WTC11 (cell line): ENCODE measurements at places on chromosomes 5 and 9.

DNA sequence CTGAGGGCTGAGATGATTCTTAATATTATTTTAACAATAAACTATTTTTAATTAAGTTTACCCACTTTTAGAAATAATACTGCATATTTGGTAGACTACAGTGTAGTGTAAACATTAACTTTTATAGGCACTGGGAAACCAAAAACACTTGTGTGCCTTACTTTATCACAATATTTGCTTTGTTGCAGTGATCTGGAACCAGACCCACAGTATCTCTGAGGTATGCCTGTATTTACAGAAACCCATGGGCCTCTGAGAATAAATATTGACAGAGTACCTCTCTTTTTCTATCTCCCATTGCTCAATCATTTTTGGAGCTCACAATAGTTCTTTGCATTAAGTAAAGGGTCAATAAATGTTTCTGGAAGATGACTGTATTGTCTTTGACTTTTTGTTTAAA is 73.3 kb downstream of the SLCO4C1 start:
- DNase-seq = no peak

DNA sequence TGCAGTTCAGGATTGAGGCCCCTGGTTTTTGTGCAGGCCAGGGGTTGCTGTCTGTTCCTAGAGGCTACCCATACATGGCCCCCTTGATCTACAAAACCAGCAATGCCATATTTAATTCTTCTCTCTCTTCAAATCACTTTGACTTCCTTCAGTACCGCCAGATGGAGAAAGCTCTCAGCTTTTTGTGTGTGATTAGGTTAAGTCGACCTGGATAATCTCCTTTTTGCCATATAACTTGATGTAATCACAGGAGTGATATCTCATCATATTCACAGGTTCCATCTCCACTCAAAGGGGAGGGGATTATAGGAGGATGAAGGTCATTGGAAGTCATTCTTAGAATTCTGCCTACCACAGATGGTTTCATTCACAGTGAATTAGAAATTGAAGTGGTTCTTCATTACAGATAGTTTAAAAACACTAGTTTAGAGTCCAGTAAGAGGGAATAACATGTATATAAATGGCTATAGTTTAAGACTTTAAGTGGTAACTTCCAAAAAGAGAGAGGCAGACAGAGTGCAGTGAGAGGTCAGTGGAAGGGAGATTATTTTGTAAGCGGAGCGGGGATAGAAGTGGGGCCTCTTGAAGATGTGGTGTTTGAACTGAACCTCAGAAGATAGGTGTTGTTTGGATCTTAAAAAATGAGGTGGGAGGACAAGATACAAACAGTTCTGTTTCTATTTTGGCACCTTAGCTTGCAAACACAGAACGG is 85.9 kb downstream of the GALNT10 start:
- DNase-seq = no peak

GRCh38 chr9:137972355-137972987 is 94.9 kb downstream of the CACNA1B start:
- no peak for DNase-seq

GRCh38 chr5:172336676-172337285 is 53.2 kb upstream of the UBTD2 start:
- no peak for DNase-seq

DNA sequence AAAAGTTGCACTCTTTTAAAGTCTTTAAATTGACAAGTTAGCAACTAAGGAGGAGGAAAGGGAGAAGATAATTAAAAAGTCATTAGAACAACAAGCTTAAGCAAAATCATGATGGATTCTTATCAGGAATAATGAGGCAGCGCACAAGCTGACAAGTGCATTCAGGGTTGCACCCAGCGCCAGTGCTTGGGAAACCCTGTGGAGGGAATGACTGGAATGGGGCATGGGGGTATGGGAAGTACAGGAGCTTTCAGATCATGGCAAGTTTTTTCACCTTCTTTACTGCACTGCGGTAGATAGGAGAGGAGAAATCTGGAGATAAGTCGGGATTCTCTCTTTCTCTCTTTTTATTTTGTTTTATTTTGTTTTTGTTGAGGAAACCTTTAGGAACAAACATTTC is 117.9 kb upstream of the CKMT2 start:
- no peak for DNase-seq

GRCh38 chr5:7878381-7878873 is 9.5 kb downstream of the MTRR start:
- no peak for DNase-seq

- DNase-seq = no peak
Observed at GRCh38 chr9:123115146-123115913, 81.9 kb downstream of the GPR21 start.

- no peak for DNase-seq
Observed at GRCh38 chr9:83182071-83182470, 119.1 kb upstream of the RASEF start.

- DNase-seq = no peak
Observed at GRCh38 chr9:127263237-127263636, 1.3 kb upstream of the GARNL3 start.

DNA sequence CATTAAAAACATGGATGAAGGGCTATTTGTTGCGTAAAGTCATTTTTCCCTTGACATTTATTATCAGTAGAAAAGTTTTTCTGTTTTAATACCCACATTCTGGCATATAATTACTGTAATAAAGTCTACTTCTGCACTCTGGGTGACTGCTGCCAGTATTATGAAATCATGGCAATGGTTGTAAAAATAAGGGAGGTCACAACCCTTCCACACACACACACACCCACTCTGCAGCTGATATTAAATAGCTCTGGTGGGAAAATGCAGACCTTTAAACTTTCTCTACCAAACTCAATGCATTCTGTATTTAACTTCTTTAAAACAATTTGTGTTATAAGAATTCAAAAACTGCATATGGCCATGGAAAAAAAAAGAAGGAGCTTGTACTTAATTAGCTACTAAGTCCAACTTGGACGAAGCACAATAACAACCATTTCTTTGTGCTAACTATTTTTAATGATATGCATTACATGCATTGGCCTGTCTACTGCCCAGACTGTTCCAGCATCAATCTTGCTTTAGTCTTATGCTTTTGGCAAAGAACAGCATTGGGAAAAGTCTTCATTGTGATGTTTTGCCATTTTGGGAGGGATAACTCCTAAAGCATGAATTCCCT is 137.6 kb upstream of the MAP3K1 start:
- DNase-seq = no peak

DNA sequence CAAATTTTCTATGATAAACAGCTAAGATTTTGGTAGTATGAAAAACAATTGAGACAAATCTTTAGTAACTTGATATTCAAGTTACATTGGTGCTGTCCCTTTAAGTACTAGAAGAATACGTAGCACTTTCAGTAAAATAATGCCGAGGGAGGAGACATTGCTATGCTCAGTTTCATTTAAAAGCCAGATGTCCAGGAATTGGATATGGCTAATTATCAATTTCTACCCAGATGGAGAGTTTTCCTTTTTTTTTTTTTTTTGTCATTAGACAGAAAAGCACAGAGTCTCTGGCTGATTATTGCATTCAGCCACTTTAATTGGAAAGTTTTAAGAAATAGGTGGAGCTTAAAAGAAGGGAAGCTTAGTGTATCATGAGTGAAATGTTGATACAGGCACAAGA is 40.4 kb upstream of the APC start:
- no peak for DNase-seq

- DNase-seq = no peak
Observed at GRCh38 chr5:143101121-143101520, 302.4 kb downstream of the NR3C1 start.

DNA sequence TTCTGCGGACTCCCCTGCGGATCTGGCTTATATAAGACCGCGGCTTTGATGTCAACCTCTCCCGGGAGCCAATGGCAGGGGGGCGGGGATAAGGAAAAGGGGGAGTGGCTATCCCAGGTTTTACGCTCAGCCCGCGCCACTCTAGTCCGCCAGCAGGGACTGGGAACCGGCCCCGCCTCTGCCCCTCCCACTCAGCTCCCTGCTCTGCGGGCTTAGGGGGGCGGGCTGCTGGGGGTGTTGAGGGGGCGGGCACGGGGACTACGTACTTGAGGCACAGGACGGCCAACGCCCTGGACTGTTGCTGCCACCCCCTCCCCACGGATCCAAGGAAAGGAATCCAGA is at the start of gene HAND1:
HAND1 (minus strand) TSS at position 4 of the 342 bp plus-strand sequence. CDS start 219 bp downstream, outside the sequence.
- DNase-seq = peak; percentile 92
